Activated T-cell treated with anti-CD3 and anti-CD28 coated beads for 4 hours (primary cell): ENCODE measurements at places on chromosomes 12 and 14.

GRCh38 chr12:109560867-109561710 is 12.2 kb downstream of the MMAB start:
- DNase-seq: no peak

DNA sequence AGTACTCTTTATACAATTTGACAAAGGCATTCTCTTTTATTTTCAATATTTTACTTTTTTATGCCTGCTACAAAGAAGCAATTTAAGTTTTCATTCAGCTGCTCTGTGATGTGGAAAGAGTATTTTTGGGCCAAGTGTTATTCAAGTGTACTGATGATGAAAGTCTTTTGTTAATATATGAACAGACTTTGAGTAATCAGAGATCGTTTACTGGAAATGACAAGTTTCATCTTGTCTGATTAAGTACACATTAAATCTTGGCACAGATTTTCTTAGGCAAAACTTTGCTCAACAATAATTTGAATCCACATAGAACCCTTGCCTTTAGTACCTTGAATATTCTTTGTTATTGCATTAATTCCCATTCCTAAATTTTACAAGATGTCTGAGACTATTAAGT is 13.3 kb upstream of the PZP start:
- DNase-seq: no peak

GRCh38 chr12:113198296-113198695 is 12.8 kb downstream of the RITA1 start:
- no peak for DNase-seq

GRCh38 chr14:75905147-75905904 is 76.5 kb downstream of the TGFB3 start:
- no peak for DNase-seq

- no peak for DNase-seq
Observed at GRCh38 chr12:113055594-113056380, 743 bp upstream of the DTX1 start.

GRCh38 chr12:72228424-72228823 is 43.7 kb upstream of the TRHDE start:
- DNase-seq: no peak
